ENCODE measurements at places on chromosomes 3 and 15. TPM values are rescaled to one million over a fixed set of nuclear protein-coding genes. Genes with fewer than 3 reads are reported as not detected.
A peak's percentile ranks its signal among the peaks of the same experiment; 100 is the strongest.

GRCh38 chr3:158846803-158847451 lies 45.1 kb downstream of the MFSD1 start:
- H3K27ac ChIP-seq: no peak overlapping the region
- H3K4me1 ChIP-seq: no peaks in the 10 kb centered on the region
- no peak overlapping the region for H3K4me3 ChIP-seq
- H3K27me3 ChIP-seq: no peaks in the 10 kb centered on the region
- H3K36me3 ChIP-seq: no peaks in the 10 kb centered on the region

GRCh38 chr3:17830788-17831187 lies 88.4 kb upstream of the TBC1D5 start:
- H3K4me1 ChIP-seq: no peaks in the 10 kb centered on the region
- H3K4me3 ChIP-seq: no peak overlapping the region
- no peak for DNase-seq

GRCh38 chr15:55816017-55816416 lies 73.1 kb upstream of the PRTG start:
- no peak overlapping the region for H3K4me3 ChIP-seq
- H3K4me1 ChIP-seq: no peaks in the 10 kb centered on the region
- DNase-seq: no peak
- no peak overlapping the region for H3K27ac ChIP-seq

DNA sequence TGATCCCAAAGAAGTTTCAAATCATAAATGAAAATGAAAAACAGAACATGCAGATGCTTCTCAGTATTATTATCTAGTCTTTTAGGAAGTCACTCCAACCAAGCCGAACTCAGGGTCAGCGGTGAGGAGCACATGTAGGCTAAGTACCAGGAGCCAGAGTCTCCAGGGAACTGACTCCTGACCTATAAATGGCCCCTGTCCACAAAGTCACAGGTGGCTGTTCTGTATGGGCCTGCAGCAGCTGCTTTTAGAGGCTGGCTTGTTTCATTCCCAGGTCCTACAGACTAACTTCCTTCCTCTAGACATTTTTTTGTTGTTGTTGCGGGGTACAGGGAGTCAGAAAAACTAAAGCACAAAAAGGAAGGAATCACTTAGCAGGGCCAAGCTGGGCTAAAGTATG lies 54.6 kb downstream of the DAPK2 start:
- H3K4me3 ChIP-seq: no peak overlapping the region
- no peak overlapping the region for H3K27ac ChIP-seq
- no peak for DNase-seq
- H3K4me1 ChIP-seq: no peaks in the 10 kb centered on the region
- H3K27me3 ChIP-seq: no peaks in the 10 kb centered on the region
- no peaks in the 10 kb centered on the region for H3K36me3 ChIP-seq

DNA sequence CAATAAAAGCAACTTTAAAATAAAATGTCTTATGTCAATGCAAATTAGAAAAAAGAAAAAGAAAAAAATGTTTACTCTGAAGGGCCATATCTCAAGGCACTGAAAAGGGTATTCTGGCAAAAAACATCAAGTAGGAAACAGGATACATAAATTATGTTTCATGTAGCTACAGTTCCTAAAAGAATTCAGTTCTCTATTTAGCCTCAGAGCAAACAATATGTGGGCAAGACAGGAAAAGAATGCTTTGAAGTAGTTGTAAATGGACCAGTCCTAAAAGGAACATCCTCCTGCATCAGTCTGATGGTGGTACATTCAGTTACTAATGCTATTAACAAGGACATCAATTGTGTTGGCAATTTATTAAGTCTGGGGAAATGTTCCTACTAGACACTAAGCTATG lies 8.1 kb downstream of the COMMD2 start:
- DNase-seq: no peak
- no peaks in the 10 kb centered on the region for H3K27me3 ChIP-seq
- no peak overlapping the region for H3K4me3 ChIP-seq
- no peaks in the 10 kb centered on the region for H3K4me1 ChIP-seq
- H3K27ac ChIP-seq: no peak overlapping the region

DNA sequence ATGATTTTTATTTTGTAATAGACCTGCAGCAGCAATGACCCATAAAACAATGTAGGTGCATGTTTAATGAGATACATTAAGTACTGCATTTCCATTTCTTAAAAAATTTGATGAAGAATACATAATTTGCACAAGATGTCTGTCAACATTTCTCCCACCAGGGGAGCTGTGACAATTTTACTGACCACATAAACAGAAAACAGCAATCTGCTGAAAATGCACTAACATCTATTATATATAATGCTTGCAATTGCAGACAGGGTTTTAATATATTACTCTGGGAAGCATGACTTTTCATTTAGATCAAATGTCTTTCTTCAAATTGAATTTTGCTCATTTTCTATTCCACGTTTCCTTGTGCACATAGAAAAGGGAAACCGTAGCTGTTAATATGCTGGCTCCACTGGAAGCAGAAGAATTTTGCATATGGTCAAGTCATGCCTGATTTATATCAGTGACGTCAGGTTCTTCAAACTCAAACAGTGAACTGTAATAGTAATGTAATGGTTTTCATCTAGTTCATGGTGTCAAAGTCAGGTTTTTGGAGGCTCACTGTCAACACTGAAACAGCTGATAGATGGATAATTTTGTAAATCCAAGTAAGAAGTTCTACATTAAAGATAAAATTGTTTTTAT lies 79.8 kb upstream of the IGF1R start:
- no peaks in the 10 kb centered on the region for H3K27me3 ChIP-seq
- no peak overlapping the region for H3K4me3 ChIP-seq
- H3K27ac ChIP-seq: no peak overlapping the region
- H3K36me3 ChIP-seq: no peaks in the 10 kb centered on the region
- H3K4me1 ChIP-seq: no peaks in the 10 kb centered on the region

DNA sequence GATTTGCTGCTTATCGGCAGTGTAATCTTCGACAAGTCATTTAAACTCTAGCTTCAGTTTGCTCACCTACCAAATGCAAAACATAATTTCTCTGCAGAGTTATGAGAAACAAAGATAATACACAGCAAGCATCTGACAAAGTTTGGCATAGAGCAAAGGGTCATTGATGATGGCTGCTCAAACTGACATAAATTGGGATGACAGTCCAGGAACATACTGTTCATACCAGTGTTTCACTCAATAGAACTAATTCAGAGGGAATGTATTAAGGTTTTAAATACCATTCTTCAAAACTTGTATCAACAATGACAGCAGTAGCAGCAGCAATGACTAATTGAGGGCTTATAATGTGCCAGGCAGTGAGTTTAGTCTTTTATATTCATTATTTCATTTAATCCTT lies 137.6 kb downstream of the SPATA16 start:
- H3K4me1 ChIP-seq: no peaks in the 10 kb centered on the region
- no peak for DNase-seq
- no peaks in the 10 kb centered on the region for H3K36me3 ChIP-seq
- H3K4me3 ChIP-seq: no peak overlapping the region
- no peaks in the 10 kb centered on the region for H3K27me3 ChIP-seq

GRCh38 chr15:50107157-50107556 lies 11.9 kb downstream of the ATP8B4 start:
- H3K27me3 ChIP-seq: no peaks in the 10 kb centered on the region
- H3K36me3 ChIP-seq: no peaks in the 10 kb centered on the region
- DNase-seq: no peak
- H3K27ac ChIP-seq: no peak overlapping the region
- H3K4me3 ChIP-seq: no peak overlapping the region

- no peaks in the 10 kb centered on the region for H3K27me3 ChIP-seq
- peak overlapping the region; percentile 3 for H3K27ac ChIP-seq
- DNase-seq: no peak
- H3K4me3 ChIP-seq: no peak overlapping the region
- H3K36me3 ChIP-seq: no peaks in the 10 kb centered on the region
Observed at GRCh38 chr3:197302696-197303341, 4.4 kb upstream of the DLG1 start.

- no peaks in the 10 kb centered on the region for H3K36me3 ChIP-seq
- no peak overlapping the region for H3K27ac ChIP-seq
- no peak for DNase-seq
- H3K4me3 ChIP-seq: no peak overlapping the region
- H3K4me1 ChIP-seq: no peaks in the 10 kb centered on the region
Observed at GRCh38 chr3:54262541-54262940, 140.2 kb downstream of the CACNA2D3 start.

DNA sequence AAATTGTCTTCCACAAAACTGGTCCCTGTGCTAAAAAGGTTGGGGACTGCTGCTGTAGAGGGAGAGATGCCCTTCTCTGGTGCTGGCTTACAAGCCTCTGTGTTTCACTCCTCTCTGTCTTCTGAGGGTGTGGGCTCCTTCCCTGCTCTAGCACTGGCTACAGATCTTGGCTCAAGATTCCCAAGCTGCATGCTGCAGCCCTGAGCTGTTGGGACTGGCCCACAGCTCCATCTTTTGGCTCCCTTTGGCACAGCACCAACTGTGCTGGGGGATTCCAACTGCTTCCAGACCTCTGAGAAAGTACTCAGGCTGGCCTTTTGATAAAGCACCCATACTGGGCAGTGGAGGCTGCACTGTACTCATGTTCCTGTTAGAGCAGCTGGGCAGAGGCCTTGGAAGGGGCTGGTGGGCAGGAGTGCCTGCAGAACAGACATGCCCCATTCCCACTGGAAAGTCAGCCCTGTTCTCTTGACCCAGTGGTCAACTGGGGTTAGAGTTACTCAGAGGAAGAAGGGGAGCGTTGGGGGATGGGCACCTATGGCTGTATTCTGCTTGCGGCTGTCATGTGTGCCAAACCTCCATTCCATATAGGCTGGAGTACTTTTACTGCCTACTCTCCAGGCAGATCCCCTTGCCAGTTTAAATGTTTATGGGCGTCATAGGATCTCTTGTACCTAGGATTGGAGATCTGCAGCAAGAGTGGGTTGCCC lies 55.7 kb downstream of the GALK2 start:
- no peaks in the 10 kb centered on the region for H3K36me3 ChIP-seq
- no peak overlapping the region for H3K27ac ChIP-seq
- DNase-seq: no peak
- H3K4me3 ChIP-seq: no peak overlapping the region

GRCh38 chr3:172270557-172271166 lies 177.6 kb downstream of the GHSR start:
- no peaks in the 10 kb centered on the region for H3K36me3 ChIP-seq
- H3K4me1 ChIP-seq: peaks cover 26% of the 10 kb centered on the region
- DNase-seq: no peak

DNA sequence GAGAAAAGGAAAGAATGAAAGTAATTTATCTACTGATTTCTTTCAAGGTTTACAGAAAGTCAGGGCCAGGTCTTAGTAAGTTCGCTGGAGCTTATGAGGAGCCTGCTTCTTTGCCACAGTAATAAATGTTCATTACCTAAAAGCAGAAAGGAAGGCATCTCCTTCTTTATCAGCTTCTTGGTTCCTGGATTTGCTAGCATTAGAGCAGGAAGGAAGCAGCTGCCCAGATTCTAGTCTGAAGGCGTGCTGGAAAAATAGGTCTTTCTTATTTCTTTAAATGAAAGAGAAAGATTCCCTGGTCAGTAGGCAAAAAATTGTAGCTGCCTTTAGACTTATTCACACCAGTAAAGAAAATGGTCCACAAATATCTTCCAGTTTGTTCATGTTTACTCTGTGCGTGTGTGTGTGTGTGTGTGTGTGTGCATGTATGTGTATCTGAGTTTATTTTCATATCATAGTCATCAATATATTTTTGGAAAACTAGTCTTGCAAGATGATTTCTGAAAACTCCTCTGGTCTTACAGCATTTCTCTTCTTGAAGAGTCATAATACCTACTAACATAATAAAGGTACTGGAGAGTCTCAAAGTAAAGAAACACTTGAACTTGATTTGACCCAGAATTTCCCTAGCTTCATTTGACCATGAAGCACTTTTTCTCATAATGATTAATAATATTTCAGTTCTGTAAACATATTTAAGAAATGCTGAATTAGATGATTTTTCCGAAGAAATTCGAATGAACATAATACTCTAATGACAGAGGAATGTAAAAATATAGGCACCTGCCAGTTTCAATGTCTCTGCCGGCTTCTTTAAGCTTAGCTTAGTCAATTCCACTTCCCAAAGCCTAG lies 255.3 kb upstream of the ZPLD1 start:
- H3K4me1 ChIP-seq: peaks cover 48% of the 10 kb centered on the region
- no peaks in the 10 kb centered on the region for H3K36me3 ChIP-seq
- no peaks in the 10 kb centered on the region for H3K27me3 ChIP-seq
- DNase-seq: no peak

DNA sequence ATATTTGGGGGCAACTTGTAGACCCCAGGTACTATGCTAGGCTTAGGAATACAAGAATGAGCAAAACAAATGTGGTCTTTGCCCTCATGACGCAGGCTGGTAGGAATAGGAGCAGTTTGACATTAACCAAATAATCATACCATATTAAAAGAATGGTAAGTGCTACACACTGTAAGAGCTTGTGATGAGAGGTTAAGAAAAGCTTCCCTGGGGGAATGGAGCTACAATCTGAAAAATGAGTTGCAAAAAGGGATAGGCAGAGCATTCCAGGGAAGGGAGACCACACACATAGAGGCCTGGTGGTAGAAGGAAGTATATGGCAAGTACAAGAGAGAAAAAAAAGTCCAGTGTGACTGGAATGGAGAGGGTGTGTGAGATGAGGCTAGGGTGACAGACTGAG lies 37.3 kb downstream of the TMOD3 start:
- DNase-seq: no peak
- no peaks in the 10 kb centered on the region for H3K27me3 ChIP-seq
- no peak overlapping the region for H3K4me3 ChIP-seq
- H3K27ac ChIP-seq: no peak overlapping the region

- DNase-seq: no peak
- H3K27me3 ChIP-seq: no peaks in the 10 kb centered on the region
- no peaks in the 10 kb centered on the region for H3K36me3 ChIP-seq
- H3K4me1 ChIP-seq: peaks cover 13% of the 10 kb centered on the region
- H3K27ac ChIP-seq: no peak overlapping the region
Observed at GRCh38 chr15:80773792-80774352, 5.3 kb upstream of the CEMIP start.

DNA sequence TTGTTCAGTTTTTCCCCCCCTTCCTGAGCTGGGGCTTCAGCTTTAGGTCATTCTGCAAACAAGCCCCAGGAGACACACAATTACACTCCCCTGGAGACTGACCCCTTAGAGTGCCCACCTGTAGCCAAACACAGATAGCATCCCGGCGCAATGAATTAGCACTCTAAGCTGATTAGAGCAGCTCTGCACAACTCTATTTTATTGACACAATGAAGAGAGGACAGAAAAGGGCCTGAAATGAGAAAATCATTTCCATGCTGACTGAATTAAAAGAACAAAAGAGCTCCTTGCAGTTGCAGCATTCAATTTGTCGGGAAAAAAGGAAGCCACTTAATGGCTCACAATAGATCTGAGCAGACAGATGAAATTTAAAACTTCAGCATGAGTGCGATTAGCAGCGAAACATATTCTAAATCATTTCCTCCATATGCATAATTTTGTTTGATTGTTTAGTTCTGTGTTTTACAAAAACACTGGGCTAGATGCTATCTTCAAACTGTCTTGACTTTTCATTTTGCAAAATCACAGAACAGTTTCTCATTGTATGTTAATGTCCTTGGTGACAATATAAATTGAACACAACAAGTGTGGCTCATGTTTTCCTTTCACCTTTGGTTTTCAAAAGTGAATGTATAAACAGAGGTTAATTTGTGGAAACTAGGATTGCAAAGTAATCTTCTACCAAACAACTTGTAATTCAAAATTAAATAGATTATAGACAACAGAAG lies 308.6 kb downstream of the MECOM start:
- no peaks in the 10 kb centered on the region for H3K4me1 ChIP-seq
- no peak for DNase-seq
- no peak overlapping the region for H3K27ac ChIP-seq
- no peaks in the 10 kb centered on the region for H3K27me3 ChIP-seq
- no peak overlapping the region for H3K4me3 ChIP-seq
- no peaks in the 10 kb centered on the region for H3K36me3 ChIP-seq

- no peaks in the 10 kb centered on the region for H3K27me3 ChIP-seq
- no peak overlapping the region for H3K27ac ChIP-seq
- peak overlapping the region; percentile 7 for H3K4me3 ChIP-seq
Observed at GRCh38 chr15:96347181-96348111, 16.9 kb downstream of the NR2F2 start.

Gene MST1R
- total RNA-seq: 3.7 TPM

Gene SMCO1
- not detected for total RNA-seq

Gene CILP
- total RNA-seq: 8.5 TPM

Gene DIPK2A
- total RNA-seq: 87.1 TPM

Measured in thoracic aorta (tissue), 2 donors.